ENCODE measurements at places on chromosomes 5 and 9.

DNA sequence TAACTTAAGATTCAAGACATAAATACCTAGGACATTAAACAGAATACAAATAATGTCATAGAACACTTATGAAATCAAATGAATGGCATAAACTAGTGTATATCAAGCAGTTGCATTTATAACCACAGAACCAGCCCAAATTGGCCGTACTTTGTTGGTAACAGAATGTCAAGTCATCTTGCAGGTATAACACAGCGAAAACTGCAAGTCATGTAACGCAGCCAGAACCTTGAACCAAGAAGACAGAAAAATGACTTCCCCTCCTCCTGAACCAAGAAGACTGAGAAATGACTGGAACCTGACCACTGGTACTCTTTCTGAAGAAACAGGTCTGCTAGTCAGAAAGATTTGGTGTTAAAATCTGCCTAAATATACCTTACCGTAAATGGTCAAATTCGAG, 38.9 kb downstream of the ANKRD31 start:
- no peak for DNase-seq

GRCh38 chr5:135139381-135140134, 105.5 kb upstream of the PITX1 start:
- DNase-seq, result no peak

GRCh38 chr5:24749701-24750100, 104.9 kb upstream of the CDH10 start:
- no peak for DNase-seq

DNA sequence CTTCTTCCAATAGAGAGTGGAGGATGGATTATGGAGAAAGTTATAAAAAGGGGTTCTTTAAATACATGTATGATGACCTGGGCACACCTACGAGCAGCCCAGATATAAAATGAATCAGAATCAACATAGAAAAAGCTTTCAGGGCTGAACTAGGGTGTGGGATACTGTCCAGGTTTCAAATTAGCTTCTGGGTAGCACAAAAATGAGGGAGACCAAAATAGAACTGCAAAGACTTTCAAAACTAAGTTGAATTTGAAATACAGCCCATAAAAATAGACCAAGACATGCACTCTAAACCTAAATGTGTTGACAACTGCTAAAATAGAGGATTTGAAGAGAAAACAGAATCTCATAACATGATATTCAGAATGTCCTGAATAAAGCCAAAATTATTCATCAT, 17.0 kb downstream of the ZNF484 start:
- DNase-seq, result no peak

- DNase-seq, result no peak
These were observed 563.9 kb downstream of the RAB3C start for GRCh38 chr5:59146729-59147128.

DNA sequence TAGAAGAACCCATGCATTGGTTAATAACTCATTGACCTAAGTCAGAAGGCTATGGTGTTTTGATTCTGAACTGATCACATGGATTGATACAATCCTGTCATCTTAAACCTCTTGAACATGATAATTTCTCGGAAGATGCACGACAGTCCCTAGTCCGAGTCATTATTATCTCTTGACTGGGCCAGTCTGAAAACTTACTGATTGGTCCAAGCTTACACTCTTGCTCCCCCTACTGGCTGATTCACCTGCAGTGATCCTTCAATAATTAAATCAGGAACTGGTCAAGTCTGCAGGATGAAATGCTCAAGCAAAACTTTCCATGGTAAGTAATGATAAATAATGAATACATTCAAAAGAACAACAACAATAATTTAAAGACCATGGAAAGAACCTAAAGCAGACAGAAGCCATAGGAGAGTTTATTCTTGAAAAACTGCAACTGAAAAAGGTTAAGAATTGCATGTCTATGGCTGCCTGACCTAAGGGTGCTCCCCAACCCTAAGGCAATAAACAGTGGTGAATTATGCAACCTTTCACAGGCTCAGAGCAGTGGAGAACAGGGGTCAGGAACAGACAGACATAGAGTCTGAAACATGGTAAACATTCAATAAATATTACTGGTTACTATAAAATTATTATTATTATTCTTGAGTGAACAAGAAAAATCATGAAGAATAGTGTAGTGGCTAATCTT, 79.3 kb downstream of the BRINP1 start:
- peak; percentile 64 for DNase-seq

DNA sequence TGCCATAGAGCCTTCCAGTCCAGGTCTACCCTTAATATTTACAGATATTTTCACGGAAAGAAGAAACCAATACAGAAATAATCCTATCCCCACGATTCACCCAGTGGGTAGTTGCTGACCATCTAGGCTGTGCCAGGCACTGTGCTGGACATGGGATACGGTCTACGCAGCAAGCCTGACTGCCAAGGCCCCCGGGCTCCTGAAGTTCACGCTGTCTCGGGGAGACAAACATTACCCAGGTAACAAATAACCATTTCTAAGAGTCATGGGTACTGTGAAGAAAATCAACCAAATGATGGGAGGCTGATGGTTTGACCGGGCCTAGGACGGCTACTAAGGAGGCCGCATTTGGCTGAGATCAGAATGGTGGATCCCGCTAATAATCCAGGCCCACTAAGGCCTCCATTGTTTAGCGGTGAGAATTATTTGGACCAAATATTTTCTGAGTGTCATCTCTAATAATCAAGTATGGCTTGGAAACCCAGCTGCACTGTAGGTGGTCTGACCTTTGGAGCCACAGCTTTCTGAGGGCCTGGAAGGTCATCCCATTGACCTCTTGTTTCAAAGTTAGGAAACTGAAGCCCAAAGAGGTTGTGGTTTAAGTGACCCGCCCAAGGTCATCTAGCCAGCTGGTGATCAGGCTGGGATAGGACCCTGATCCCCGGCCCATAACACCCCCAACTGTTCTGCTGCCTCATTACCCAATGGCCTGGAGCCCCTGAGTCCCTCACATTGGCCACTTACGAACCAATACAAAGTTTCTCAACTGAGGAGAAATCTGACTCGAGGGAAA, 82.4 kb downstream of the AK8 start:
- no peak for DNase-seq

DNA sequence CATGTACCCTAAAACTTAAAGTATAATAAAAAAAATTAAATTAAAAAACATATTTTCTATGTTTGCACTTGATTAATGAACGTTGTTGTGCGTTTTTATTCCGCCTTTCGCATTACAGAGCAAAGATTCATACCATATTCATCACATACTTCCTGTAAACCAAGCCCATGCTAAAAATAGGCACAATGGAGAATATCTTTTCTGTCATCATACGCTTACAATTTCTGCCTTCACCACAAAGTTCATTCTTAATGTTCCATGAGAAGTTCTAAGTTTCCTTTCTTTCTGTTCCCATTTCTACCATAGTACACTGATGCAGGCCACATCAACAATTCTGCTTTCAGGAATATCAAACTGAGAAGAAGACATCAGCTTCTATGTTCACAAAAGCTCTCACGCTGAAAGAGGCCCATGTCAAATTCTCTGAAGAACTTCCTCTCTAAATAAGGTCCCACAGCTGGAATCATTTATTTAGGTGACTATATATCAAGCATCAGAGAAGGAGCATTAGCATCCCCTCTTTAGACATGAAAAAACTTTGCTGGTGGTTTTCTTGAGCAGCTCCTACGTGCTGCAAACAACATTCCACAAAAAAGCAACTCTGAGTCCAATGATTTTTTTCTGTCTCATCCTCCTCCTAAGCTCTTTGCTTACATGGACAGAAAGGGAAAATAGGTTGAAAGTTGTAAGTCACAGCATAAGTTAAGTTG, 456.4 kb downstream of the CDH10 start:
- DNase-seq, result no peak

GRCh38 chr5:169300468-169301385, at the start of gene SLIT3:
Gene SLIT3 (minus strand): TSS chr5:169301139. CDS start chr5:169300709, 430 bp downstream.
- peak; percentile 82 for DNase-seq

DNA sequence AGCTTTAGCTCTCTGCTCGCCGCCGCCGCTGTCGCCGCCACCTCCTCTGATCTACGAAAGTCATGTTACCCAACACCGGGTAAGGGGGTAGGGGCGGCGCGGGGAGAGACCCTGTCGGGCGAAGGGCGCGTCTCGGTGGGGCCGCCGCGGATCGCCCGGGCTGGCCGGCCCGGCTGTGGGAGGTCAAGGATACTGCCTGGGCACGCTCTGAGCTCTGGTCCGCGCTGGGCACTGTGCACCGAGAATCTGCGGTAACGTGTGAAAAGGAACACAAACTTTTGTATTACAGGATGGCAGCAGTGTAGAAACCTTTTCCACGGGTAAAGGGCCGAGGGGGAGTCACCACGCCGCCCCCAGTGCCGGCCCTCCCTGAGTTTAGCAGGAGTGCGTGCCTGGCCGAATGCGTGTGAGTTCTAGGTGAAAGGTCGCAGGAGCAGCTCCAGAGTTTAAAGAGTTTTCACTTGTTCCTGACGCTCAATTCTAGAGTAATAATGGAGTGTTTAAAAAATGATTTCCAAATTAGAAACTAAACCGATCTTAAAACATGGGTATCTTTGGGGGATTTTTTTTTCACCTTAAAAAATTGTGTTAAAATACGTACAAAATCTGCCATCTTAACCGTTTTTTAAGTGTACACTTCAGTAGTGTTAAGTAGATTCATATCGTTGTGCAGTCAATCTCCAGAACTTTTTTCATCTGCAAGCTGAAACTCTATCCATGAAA, at the start of gene HSDL2:
TSS of gene HSDL2 (plus strand) at position 7 of the 723 bp plus-strand sequence. CDS start at position 63, 56 bp downstream.
- no peak for DNase-seq

DNA sequence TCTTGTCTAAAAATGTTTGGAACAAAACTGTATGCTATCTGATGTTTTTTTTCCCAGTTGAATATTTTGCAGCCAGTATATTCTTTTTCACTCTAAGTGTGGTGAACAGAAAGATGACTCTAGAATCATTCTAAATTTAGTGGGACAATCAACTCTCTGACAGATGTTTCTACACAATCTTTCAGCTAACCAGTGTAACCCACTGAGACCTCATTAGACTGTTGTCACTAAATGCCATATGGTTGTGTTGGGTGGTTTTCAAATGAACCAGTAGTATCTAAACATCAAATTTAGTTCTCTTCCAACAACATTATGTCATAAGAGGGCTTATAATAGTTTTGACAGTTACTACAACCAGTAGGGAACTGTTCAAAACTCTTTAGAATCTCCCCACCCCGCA, 129.6 kb upstream of the PRLR start:
- no peak for DNase-seq
